Left colon (tissue), 2 donors: ENCODE measurements at places on chromosomes 3 and 15.

GRCh38 chr15:100909565-100909964, 9.6 kb upstream of the LRRK1 start:
- DNase-seq, result no peak

- no peak for DNase-seq
Observed at GRCh38 chr3:41137686-41138111, 61.6 kb upstream of the CTNNB1 start.

GRCh38 chr3:113103588-113103987, 107.8 kb upstream of the BOC start:
- DNase-seq, result no peak

DNA sequence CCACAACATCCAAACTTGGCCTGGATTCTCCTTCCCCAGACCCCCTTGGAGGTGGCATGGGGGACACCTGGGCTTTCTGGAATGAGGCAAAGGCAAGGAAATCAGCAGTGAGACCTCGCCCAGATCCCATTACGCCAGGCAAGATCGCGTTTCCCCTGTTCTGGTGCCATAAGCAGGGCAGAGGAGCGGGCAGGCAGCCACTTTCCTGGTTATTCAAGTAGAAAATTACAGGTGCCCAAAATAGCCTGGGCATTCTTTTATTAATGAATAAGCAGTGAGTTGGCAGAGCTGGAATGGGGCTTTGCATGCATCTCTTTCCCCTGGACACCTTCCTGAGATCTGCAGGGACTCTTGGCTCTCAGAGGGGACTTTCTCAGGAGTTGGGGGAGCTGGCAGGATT, 31.5 kb upstream of the FAM107A start:
- no peak for DNase-seq

DNA sequence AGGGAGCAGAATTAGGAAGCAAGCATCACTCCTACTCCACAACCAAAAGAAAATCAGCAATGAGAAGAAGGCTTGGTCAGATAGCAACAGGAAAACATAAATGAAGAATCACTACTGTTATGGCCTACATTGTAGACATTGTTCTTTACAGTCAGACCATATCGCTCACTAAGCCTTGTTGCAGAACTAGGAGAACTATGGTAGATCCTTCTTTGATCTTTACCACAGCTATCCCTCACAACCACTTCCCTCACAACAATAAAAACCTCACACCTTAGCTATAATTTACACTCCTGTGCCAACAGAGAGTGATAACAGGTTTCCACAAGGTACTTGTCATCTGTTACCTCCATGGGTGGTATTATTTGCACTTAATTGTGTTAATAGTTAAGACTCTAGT, 126.6 kb downstream of the WDR76 start:
- no peak for DNase-seq

- no peak for DNase-seq
Observed at GRCh38 chr3:74601793-74602192, 12.7 kb downstream of the CNTN3 start.

GRCh38 chr3:124818398-124819091, 68.6 kb downstream of the ITGB5 start:
- no peak for DNase-seq

GRCh38 chr3:103992469-103992868, 1374.2 kb upstream of the ALCAM start:
- DNase-seq, result no peak

DNA sequence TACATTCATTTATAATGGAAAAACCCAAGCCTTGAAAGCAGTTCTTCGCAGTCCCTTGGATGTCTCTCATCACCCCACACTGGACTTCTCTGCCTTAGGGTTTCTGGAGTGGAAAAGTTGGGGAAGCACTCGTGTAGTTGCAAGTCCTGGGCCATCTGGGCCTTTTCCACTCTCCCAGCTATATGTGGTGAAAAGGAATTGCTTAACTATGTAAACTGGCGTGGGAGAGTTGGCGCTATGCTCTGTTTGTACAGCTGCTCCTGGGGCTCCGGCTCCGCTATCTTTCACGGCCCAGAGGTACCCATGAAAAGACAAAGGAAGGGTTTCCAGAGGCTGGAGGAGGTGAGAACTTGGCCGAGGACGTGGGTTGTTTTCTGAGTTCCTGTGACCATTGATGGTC, 81.1 kb upstream of the MYZAP start:
- no peak for DNase-seq

DNA sequence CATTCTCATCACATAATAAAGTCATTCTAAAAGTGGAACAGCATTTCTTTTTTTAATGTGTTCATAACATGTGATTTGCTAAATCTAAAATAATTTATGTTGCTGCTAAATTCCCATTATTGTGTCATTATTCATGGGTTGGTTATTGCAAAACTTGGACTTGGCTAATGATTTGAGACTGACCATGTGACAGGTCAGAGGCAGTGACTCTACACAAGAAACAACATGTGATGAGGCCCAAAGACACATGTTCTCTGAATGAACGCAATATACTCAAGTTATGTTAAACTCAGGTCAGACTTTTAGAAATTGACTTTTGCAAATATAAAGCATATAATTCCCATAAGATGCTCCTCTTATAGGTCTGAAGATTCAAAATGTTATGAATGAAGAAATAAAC, 566.1 kb downstream of the TBL1XR1 start:
- DNase-seq, result no peak

GRCh38 chr3:12985148-12985547, 88.1 kb downstream of the IQSEC1 start:
- DNase-seq, result no peak

DNA sequence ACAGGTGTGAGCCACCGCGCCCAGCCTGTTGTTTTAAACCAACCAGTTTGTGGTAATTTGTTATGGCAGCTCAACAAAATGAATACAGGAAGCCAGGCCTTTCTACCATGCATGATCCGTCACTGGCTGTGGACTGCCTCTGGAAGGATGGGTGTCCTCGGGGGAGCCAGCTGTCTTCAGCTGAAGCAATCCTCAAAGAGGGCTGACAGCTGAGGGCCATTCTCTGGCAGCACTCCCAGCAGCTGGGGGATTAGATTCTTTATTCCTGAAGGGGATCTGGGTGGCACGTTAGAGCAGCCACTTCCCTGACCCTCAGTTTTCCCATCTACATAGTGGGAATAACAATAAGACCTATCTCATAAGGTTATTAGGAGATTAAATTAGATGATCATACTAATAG, 24.4 kb downstream of the POLR2M start:
- DNase-seq, result no peak

GRCh38 chr15:78726870-78727551, 84.3 kb downstream of the ADAMTS7 start:
- peak; percentile 46 for DNase-seq

DNA sequence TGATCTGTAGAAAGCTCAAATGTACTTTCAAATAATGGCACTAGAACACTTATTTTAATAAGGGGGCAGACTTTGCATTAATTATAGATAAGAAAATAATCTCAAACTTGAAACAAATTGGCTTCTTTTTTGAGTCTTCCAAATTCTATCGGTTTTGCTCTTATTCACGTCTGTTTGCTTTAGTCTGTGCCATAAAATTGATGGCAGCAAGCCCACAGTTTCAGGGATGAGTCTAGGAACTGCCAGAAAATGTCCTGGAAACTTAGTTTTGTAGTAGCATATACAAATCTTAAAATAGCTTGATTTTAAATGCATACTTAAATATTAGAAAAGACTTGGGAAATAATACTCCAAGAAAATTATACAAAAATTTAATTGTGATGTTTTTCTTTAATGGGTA, 39.7 kb downstream of the BCHE start:
- no peak for DNase-seq

DNA sequence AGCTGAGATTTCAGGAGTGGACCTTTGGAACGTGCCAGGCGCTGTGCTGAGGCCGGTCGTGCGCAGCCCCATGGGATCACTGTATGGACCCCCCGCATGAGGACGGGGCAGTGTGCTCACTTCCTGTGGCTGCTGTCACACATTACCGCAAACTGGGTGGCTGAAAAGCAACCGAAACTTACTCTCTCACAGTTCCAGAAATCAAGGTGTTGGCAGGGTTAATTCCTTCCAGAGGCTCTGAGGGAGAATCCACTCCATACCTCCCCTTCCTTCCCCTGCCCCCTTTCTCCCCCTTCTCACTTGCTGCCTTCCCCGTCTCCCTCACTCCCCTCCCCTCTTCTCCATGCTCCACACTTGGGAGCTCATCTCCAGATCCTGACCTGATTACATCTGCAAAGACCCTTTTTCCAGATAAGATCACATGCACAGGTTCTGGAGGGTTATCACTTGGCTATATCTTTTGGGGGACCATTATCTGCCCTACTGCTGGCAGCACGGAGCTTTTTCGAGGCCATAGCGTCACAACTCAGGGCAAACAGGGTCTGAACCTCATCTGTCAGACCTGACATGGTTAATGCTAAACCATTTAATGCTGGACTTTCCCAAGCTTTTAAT, 41.2 kb downstream of the KLF13 start:
- no peak for DNase-seq

DNA sequence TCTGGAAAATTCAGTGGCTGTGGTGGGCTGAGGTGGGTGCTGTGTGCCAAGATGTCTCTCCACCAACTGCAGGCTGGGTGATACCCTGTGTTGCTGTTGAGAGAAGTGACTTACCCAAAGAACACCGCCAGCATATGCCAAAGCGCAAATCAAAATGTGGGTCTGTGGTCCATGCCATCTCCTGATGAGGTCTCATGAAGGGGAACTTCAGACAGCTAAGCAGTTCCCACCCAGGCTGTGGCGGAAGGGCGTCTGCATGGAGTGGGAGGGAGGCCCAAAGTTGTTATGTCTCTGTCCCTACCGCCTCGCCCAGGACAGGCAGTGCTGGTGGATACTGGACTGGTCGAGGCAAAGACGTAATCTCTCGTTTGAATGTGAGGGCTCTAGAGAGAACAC, 70.9 kb upstream of the PLXNA1 start:
- DNase-seq, result no peak
